ENCODE measurements at places on chromosomes 7 and 10. TPM values are rescaled to one million over a fixed set of nuclear protein-coding genes. Genes with fewer than 3 reads are reported as not detected.

The TAS2R4 gene
- total RNA-seq, result 0.92 TPM

The CUBN gene
- total RNA-seq, result 0.85 TPM

The TNRC18 gene
- 25.7 TPM for total RNA-seq

The NEBL gene
- under 0.01 TPM for total RNA-seq

Measured in smooth muscle cell of bladder (primary cell).